PC-9 (cell line): ENCODE measurements at places on chromosomes 1 and 21. TPM values are rescaled to one million over a fixed set of nuclear protein-coding genes. Genes with fewer than 3 reads are reported as not detected.

Gene SRM
- total RNA-seq: 50.3 and 55.3 TPM in 2 replicates

Gene LMOD1
- 0.53 and 0.74 TPM in 2 replicates for total RNA-seq

DNA sequence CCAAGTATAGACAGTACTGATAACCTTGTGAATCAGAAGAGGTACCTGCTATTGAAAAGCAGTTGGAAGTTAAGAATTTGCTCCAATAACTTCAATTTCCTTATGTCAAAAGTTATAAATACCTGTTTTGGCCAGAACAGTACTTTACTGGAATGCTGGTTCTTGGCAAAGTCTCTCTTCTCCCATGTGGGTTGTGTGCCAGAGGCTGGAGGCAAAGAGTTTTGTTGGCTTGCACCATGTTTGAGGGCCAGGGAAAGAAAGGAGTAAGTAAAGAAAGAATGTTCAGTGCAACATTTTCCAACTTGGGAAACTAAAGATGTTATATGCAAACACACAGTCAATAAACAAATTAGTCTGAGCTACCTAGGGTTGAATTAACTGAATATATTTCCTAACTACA, 67.0 kb upstream of the DYNLT5 start:
- H3K4me3 ChIP-seq: no peak overlapping the region
- H3K27me3 ChIP-seq: no peaks in the 10 kb centered on the region
- no peak overlapping the region for H3K27ac ChIP-seq
- no peak for DNase-seq
- H3K36me3 ChIP-seq: no peaks in the 10 kb centered on the region

- no peak overlapping the region for H3K27ac ChIP-seq
- H3K36me3 ChIP-seq: no peaks in the 10 kb centered on the region
- H3K4me1 ChIP-seq: no peaks in the 10 kb centered on the region
- peak; percentile 43 for DNase-seq
- peaks cover 3% of the 10 kb centered on the region; the same call in 1 of the 2 replicates for H3K27me3 ChIP-seq
These were observed 1.3 kb downstream of the NTNG1 start for GRCh38 chr1:107142140-107142542.

DNA sequence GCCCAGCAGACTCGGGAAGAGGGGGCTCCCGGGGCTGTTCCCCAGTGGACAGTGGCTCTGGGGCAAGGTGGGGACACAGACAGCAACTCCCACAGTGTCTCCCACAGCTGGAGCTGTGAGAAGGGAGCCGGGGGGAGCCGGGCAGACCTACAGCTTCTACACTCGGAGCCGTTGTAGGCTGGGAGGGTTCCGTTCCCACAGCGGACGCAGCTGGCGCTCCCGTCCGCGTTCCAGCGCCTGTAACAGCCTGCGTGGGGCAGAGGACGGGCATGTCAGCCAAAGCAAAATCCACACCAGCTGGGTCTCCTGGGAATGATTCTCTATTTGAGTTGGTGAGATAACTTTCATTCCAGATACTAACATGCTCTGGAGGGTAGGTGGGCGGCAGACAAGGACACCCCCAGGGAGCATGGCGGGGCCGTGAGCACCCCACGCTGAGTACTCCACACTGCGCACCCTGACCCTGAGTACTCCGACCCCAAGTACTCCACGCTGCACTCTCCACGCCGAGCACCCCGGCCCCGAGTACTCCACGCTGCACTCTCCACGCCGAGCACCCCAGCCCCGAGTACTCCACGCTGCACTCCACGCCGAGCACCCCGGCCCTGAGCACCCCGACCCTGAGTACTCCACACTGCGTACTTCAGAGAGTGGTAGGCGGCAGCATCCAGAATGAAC, 13.4 kb upstream of the RNF223 start:
- H3K36me3 ChIP-seq: no peaks in the 10 kb centered on the region
- no peaks in the 10 kb centered on the region for H3K4me1 ChIP-seq
- DNase-seq: no peak
- no peaks in the 10 kb centered on the region for H3K27me3 ChIP-seq
